Kidney (tissue), 22 donors: ENCODE measurements at places on chromosomes 7 and 10. TPM values are rescaled to one million over a fixed set of nuclear protein-coding genes. Genes with fewer than 3 reads are reported as not detected.

The PLEKHS1 gene
- total RNA-seq: 0.41 TPM

The CCDC136 gene
- total RNA-seq: 4.2 TPM

The SYT15 gene
- 12.7 TPM for total RNA-seq

The OPN1SW gene
- not detected for total RNA-seq

The DENND2A gene
- total RNA-seq: 18.0 TPM

The HNRNPH3 gene
- total RNA-seq: 114 TPM

The MARCHF5 gene
- 36.1 TPM for total RNA-seq

The VWDE gene
- total RNA-seq: 1.5 TPM

The CALML3 gene
- total RNA-seq: not detected

The GRID2IP gene
- 0.76 TPM for total RNA-seq

The SPDYE5 gene
- not detected for total RNA-seq
